ENCODE measurements at places on chromosomes 16 and 17.

- DNase-seq = no peak
These were observed 811 bp upstream of the MAP2K3 start for GRCh38 chr17:21283482-21284318.

DNA sequence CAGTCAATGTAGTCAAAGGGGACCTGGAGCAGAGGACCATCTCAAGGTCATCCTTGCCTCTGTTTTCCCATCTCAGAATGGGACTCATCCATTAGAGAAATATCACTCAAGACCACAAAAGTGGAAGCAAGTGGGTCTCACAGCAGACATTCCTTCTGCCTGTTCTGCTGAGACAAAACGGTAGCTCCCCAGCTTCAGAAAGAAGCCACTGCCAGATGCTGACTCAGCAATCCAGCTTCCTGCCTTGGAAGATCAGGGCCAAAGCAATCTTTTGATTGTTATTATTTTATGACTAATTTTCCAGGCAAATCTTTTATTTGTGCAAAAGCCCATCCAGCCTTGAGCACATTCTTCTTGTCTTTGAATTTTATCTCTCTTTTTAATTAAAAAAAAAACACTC, 86.8 kb downstream of the CCT6B start:
- no peak for DNase-seq

DNA sequence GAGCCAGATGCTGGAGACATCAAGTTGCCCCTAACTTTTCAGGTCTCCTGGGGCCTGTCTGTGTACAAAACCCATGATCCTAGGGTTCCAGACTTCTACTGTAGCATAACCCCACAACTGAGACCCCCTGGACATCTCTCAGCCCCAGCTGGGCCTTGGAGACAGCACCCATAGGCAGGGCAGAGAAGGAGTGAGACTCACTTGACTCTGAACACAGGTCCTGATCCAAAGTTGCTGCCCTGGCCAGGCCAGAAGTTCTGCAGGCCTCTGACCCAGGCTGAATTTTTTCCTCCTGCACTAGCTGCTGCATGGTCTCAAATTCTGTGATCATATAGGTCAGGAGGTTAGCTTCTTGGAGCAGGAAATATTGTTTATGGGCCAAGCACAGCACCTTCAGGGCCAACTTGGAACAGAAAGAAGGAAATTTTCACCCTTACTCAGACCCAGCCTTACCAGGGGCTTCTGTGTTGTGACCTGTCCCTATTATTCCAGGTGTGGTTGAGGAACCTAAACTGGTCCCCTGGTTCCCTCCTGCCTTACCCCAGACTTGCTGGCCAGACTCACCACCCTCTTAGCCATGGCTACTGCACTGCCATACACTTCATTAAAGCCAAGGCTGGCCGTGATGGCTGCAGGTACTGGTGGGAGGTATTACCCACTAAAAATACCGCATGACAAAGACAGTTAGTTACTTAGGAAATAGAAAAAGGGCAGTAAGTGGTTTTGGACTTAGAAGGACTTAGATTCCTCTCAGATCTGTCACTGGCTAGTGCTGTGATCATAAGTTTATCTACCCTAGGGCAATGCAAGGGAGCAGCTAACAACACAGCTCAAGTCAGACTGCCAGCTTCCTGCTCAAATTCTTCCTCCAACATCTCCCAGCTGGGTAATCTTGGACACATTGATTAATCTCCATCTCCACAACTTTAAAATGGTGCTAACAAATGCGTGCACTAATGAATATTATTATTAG, 2180.1 kb downstream of the TP53TG3F start:
- DNase-seq = no peak

GRCh38 chr16:12941896-12942295, 40.5 kb downstream of the SHISA9 start:
- DNase-seq = no peak

GRCh38 chr17:5391678-5392077, 27.8 kb downstream of the NUP88 start:
- DNase-seq = no peak

DNA sequence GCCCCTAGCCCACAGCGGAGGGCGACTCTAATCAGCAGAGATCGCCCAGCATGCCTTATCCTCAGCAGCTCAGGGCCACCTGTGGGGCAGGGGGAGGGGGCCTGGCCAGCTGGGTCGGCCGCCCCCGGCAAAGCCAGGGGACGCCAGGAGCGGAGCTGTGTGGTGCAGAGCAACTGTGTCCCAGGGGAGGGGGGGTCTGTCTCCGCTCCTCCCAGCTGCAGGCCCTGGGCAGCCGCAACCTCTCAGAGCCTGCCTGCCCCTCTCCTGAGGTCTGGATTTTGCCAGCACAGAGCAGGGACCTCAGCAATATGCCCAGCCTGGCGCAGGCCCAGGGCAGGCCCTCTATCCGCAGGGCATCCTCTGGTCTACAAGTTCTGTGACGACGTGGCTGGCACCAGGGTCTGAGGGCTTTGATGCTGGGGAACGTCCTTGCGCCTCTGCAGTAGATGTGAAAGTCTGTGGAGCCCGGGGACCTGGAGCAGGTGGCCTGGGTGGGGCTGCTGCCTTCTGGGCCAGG, 36.5 kb upstream of the SLC38A10 start:
- DNase-seq = no peak

DNA sequence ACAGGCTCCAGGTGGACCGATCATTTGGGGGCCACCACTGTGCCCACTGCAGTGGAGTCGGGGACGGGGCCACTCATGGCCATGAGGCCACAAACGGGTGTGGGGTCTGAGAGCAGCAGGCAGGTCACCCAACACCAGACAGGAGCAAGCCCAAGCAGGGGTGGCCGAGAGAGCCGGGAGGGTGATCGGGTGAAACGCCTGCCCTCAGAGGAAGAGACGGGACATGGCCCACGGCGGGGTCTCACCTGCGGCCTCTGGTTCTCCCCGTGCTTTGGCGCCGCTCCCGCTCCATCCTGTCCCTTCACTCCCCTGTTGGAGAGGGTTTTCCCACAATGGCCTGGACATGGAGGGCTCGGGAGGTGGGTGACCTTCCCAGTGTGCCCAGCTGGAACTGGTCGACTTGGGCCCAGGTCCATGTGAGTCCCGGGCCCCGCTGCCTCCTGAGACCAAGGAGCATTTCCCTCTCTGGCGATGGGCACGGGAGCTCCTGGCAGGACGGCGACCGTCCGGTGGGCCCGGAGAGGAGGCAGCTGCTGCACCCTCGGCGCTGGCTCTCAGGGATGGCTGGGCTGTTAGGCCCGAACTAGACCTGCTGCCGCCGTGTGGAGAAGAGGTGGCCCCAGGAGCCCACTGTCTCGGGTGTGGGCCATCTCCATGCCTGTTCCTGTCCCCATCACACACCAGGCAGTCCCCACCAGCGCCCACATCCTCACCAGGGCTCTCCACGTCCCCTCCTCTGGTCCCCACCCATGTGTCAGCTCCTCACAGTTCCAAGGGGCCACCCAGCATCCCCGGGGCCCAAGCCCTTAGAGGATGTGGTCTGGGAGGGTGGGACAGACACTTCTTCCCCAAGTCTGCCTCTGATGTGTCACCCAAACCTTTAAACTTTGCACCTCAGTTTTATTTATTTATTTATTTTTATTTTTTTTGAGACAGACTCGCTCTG, 13.4 kb upstream of the BAHCC1 start:
- DNase-seq = no peak

DNA sequence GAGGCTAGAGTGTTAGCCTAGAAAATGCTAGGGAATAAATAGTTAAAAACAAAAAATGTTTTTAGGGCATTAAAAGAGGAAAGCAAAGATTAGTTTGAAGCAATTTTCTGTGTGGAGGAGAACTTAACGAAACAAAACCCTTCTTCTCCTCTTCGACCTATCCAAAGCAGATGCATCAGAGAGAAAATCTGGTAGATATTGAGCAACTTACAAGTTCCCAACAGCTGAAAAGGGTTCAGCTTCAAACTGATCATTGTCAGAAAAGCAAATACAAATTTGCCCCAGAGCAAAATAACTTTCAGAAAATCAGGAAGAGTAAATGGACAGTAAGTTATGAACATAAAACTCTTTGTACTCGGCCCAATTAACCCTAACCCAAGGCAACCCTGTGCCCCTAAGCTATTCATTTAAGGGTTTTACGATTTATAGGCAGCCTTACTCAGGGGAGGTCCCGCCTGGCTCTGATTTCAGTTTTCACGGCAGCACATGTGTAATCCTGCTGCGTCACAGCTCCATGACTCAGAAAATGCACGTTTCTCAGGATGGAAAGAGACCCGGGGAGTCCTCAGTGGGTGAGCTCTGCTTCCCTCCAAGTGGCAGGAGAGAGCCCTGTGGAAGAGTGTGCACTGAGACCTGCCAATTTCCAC, 405.7 kb upstream of the SALL1 start:
- DNase-seq = no peak

DNA sequence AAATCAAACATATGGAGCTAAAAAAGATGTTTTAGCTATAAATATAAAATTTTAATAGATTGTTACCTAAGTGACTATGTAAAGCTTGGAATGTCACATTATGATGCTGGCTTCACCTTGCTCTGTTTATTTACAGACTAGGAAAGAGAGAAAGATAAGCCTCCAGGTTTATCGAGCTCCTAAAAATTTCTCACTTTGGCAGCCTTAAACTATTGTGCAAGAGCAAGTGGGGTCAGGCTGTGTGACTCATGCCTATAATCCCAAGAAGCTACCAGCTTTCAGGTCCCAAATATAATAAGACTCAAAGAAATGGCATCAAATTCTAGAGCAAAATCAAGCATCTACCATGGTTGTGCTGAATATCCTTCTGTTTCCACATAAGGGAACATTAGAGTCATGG, 34.3 kb upstream of the PRSS54 start:
- no peak for DNase-seq

DNA sequence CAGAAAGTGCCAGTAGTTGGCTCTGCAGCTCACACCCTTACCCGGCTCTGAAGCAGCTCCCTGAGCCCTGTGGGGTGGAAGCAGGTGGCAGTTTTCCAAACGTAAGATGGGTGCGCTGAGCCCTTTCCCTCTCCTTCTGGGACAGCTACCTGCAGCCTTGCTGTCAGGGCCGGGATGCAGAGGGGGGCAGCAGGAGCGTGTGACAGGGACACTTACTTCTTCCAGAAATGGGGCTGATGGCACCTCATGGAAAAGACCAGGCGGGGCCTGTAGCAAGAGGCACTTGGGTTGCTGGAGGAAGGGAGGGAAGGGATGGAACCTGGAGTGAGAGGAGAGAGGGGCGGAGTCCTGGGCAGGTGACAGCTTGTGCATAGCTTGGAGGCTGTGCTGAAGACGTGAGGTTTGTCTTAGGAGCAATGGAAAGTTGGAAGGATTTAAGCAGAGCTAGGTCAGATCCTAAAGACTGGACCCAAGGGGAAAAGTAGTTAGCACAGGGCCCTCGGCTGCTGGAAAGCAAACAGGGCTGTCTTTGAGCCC, 216.8 kb upstream of the RPL38 start:
- DNase-seq = no peak

DNA sequence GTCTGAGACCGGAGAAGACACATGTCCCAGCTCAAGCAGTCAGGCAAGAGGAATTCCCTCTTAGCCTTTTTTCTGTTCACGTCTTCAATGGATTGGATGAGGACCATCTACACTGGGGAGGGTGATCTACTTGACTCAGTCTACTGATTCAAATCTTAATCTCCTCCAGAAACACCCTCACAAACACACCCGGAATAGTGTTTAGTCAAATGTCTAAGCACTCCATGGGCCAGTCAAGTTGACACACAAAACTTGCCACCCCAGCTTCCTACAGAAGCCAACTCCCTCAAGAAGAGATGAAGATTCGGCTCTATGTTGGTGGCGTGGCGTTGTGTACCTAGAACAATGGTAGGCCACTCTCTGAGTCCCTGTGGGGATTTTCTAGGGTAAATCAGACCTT, 22.5 kb upstream of the NKD1 start:
- DNase-seq = no peak

DNA sequence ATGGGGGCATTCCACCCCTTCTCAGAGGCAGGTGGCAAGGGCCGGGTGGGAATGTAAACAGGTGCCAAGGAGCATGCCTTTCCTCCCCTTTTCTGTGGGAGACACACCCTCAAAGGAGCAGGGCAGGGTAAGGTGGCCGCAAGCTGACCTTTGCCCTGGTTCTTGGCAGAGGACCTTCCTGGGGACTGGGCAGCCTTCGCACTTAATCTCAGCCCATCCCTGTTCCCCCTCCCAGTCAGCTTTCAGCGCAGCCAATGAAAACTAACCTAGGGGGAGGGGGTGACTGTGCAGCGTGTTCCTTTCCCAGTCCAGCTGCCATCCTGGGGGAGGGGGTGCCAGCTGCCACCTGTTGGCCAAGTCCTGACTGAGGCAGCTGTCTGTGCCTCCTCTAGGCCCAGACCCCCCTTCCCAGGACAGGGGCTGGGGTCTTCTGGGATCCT, 2.8 kb downstream of the TRAF4 start:
- no peak for DNase-seq

GRCh38 chr16:68973611-68974120, 130.3 kb downstream of the TANGO6 start:
- no peak for DNase-seq

DNA sequence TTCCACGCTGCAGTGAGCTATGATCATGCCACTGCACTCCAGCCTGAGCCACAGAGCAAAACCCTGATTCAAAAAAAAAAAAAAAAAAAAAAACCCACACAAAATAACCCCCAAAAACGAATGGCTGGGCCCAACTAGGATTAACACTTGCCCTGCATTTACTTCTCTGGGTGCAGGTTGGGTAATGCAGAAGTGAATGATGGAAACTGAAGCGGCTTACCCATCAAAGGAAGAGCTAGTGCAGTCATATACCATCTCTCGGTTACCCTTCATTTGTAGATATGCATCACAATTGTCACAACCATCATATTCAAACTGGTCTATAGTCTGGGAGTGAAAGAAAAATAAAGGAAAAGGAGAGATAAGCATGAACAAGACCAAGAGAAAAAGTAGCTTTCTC, 819 bp downstream of the SUPT4H1 start:
- DNase-seq = no peak

DNA sequence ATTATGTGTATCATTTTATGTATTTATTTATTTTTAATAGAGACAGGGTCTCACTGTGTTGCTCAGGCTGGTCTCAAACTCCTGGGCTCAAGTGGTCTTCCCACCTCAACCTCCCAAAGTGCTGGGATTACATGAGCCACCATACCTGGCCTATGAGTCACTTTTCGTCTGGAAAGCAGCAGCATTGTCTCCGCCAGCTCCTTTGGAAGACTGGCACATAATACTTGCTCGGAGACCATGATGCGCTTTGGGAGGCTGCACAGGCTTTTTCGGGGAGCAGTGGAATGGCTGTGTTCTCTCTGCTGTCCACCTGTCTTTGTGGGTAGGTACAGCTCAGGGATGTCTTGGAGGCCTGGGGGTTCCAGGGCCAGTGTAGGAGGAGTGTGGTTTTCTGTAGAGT, 102.2 kb downstream of the AATF start:
- no peak for DNase-seq
